Adrenal gland (tissue), 19 donors: ENCODE measurements at places on chromosomes 16 and 17. TPM values are rescaled to one million over a fixed set of nuclear protein-coding genes. Genes with fewer than 3 reads are reported as not detected.

CTRL gene
- total RNA-seq = 0.85 TPM

CRYBA1 gene
- total RNA-seq = not detected

KRTAP17-1 gene
- not detected for total RNA-seq

LGALS9B gene
- total RNA-seq = not detected

LAT gene
- 4.0 TPM for total RNA-seq

UMOD gene
- not detected for total RNA-seq

RAPGEFL1 gene
- 4.6 TPM for total RNA-seq

HBA1 gene
- total RNA-seq = 16.2 TPM

CDRT15 gene
- total RNA-seq = not detected

KRTAP9-4 gene
- total RNA-seq = not detected

CHCT1 gene
- 0.41 TPM for total RNA-seq

PRDM7 gene
- not detected for total RNA-seq

PMP22 gene
- total RNA-seq = 27.0 TPM

C16orf96 gene
- 0.53 TPM for total RNA-seq

CTRB2 gene
- total RNA-seq = not detected

CDRT4 gene
- total RNA-seq = 5.2 TPM

NME3 gene
- total RNA-seq = 218 TPM
